ENCODE measurements at places on chromosomes 16 and 17.

- no peak for DNase-seq
These were observed 20.0 kb upstream of the RNF135 start for GRCh38 chr17:30950669-30951399.

DNA sequence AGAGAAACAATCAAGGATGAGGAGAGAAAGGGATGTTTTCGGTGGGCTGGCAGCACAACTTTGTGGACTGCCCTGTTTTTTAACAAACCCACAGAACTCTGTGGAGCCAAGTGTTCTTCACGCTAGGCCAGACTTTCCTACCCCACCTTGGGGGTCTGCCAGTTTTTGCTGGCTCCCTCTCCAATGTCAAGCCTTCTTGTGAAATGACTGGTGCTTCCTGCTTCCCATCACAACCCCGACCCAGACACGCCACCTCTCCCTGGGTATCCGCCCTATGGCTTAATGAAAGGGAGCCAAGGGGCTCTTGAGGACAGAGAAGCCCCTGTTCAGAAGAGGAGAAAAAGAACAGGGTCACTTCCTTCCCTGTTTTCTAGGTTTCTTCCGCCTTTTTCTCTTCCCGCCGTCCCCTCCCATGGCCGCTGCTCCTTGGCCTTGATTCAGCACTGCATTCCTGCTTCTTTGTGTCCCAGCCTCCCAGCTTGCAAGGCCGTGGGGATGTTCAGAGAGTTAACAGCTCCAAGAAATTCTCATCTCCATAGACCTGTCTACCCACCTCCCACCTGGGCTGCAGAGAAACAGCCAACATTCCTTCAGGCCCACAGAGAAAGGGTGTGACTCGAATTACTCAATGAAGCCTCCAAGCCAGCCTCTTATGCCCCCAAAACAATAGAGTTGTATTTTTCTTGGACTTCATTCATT is 16.5 kb upstream of the SOX9 start:
- no peak for DNase-seq

- DNase-seq = no peak
These were observed 731 bp upstream of the MKS1 start for GRCh38 chr17:58219789-58220183.

GRCh38 chr16:24936151-24936550 is 79.0 kb downstream of the ARHGAP17 start:
- no peak for DNase-seq

- no peak for DNase-seq
These were observed 9.9 kb downstream of the C16orf46 start for GRCh38 chr16:81067166-81067565.

- no peak for DNase-seq
These were observed 17.6 kb downstream of the SLC13A5 start for GRCh38 chr17:6695565-6695964.

DNA sequence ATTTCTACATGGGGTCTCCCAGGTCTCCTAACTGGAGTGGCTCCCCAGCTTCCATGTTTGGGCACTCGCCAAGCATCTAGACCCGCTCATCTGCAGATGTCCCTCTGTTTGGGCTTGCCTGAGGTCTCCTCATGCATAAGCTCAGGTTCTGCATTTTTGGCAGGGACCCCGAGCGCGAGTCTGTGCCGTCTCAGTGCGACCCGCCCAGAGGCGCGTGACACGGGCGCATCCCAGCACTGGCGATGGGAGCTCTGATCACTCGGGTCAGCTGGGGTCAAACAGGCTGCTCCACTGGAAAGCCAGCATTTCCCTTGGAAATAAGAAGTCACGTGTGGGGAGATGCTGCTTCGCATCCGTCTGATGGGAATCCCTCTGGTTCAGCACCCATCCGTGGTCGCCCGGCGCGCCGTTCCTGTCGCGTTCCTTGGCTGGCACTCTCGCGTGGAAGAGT is 56.9 kb upstream of the FASN start:
- DNase-seq = no peak

DNA sequence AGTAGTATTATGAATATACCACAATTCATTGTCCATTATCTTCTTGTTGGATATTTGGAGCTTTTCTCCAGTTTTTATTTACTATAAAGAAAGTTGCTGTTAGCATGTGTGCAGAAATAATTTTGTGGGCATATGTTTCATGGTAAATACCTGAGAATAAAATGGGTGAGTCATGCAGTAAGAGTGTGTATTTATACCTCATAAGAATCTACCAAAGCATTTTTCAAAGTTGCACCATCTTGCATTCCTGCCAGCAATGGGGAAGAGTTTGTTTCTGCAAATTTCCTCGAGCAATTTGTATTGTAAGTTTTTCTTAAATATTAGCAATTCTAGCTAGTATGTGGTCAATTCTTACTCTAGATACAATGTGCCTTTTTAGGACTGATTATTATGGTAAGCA is 7.9 kb upstream of the MON1B start:
- DNase-seq = no peak

GRCh38 chr16:397135-397661 is at the start of gene NME4:
NME4 (plus strand) TSS chr16:397199; CDS start chr16:397223, 24 bp downstream.
- DNase-seq = no peak

DNA sequence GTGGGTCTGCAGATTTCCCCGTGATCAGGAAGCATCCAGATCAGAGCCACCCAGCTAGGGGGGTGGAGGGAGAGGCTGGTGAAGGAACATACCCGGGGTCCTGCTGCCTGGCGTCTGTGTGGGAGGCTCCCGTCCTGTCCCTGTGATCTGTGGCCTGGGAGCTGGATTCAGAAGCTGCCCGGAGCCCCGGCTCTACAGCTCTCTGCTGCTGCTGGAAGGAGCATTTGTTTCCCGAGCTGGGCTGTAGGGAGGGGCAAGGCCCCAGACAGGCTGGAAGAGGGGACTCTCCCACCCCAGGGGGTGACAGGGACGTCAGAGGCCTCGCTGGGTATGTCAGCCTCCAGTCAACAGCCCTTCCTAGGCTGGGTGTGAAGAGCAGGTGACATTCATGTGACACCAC is 10.2 kb downstream of the SOX8 start:
- no peak for DNase-seq

DNA sequence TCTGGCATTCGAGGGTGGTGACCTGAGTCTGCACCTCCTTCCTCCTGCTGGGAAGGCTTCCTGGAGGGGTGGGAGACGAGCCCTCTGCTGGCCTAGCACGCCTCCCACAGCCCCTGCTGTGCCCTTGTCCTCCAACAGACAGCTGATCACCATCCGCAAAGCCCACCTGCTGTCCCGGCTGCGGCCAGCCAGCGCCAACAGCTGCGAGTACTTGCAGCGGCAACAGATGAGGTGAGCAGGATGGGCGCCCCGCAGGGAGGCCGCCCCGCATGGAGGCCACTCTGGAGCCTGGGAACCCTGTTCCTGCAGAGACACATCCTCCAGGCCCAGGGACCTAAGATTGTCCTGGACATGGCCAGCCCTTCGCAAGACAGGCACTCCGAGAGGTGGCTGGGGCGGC is 21.6 kb downstream of the UBALD1 start:
- DNase-seq = no peak

DNA sequence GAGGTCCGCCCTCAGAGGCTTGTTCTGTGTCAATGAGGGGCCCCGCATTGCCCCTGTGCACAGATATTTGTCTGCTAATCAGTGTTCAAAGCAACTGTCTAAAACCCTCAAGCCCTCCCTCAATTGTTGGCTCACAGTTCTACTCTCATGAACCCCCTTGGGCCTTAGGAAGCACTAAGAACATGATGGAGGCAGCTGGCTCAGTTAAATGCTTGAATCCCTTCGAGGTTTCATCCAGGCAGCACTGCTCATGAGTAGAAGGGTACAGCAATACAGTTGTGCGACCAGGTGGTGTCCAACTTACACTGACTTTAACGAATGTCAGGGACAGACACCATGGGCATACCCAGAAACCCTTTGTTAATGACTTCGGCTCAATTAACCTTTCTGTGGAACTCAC is 89.2 kb upstream of the WSCD1 start:
- DNase-seq = no peak

DNA sequence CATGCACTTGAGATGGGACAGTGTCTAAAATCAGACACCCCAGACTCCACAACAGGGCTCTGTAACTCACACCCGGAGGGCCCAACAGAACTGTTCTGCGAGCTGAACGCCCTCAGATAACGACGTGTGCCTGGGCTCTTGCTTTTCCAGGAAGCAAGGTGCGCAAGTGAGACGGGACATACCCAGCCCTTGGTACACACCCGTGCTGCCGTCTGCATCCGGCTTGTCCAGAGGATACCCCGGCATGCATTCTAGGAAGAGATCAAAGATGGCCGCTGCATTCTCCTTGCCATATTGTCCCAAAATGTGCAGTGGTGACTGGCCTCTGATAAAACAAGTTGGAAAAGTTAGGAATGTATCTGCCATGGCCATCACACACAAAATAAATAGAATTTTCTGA is 29.4 kb downstream of the CYB5D2 start:
- no peak for DNase-seq

DNA sequence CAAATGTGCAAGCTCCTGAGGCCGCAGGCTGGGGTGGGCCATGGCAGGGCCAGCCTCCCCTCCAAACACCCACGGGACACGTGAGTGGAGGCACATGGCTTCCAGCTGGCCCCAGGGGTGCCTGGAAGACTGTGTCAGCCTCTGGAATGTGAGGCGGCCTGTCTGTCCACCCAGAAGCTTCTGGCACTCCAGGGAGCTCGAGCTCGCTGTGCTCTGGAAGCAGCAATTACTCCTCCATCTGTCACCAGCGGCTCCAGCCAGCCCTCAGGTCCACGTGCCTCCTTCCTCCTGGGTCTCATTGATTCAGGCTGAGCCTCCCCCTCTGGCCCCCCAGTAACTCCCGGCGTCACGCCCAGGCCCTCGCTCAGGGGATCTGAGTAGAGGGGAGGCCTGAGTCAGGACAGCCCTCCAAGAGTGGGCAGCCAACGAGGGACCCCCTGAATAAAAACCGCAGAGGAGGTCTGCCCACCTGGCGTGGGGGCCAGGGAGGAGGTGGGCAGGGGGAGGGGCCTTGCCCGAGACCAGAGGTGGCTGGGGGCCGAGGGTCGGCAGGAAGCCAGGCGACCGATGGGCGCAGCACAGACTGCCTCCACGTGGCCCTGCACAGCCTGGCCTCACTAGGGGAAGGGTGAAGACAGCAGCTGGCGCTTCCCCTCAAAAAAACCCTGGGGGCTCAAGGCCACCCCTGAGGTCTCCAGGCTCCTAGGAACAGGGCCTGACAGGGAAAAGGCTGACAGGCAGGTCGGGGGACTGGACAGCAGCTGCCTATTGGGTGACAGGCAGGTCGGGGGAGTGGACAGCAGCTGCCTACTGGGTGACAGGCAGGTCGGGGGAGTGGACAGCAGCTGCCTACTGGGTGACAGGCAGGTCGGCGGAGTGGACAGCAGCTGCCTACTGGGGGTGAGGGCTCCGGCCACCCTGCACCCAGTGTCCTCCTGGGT is 11.9 kb downstream of the PIEZO1 start:
- DNase-seq = no peak

- peak; percentile 73 for DNase-seq
These were observed at the start of gene MAZ for GRCh38 chr16:29806099-29806579. MAZ (plus strand) TSS chr16:29806529; CDS start chr16:29806702, 173 bp downstream.

DNA sequence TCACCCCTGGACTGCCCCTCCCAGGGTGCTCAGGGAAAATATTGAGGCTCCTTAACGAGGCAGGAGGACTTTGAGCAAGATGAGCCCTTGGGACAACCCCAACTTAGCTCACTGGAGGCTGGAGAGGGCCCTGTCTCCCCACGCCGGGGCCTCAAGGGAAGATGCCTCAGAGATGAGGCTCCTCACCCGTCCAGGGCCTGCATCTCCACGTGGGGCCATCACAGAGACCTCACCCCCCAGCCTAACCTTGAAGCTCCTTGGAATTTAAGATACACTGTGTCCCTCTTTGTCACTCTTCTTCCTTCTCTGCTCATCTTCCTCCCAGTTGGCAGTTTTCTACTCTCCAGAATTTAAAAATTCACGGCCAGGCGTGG is 11.2 kb downstream of the COX4I1 start:
- no peak for DNase-seq

GRCh38 chr17:75549246-75550138 is 24.0 kb downstream of the LLGL2 start:
- no peak for DNase-seq

GRCh38 chr17:36888236-36888951 is 48.9 kb upstream of the LHX1 start:
- DNase-seq = no peak

DNA sequence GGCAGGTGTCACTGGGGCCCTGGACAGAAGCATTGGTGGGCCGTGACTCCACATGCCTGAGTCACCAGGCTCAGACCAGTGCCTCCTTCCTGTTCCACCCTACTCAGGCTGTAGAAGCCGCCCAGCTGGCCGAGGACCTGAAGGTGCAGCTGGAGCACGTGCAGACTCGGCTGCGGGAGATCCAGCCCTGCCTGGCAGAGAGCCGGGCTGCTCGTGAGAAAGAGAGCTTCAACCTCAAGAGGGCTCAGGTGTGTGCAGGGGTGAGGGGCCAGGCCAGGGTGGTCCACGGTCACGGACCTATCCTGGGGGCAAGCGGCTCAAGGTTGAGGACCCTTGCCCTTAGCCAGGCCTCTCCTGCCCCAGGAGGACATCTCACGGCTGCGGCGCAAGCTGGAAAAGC is 9.6 kb downstream of the RNF40 start:
- DNase-seq = no peak

DNA sequence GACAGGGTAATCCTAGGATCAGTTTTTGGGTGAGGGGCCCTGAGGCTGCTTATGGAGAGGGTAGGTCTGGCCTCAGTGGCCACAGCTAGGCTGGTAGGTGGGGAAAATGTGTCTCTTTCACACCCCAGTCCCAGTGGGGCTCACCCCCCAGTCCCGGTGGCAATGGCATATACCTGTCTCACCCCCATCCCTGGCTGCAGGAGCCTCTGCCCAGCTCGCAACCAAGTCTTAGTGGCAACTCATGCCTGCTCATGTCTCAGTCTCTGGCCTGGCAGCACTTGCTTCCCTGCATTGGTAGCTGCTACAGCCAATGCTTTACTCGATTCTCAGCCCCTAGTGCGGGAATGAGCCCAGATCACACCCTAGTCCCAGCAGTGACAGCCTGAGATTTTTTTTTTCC is 221.5 kb downstream of the BCAS3 start:
- DNase-seq = no peak

Data from activated gamma-delta T cell treated with Interleukin-2 at 50 U/mL for 16 hours (primary cell).